ENCODE measurements at places on chromosomes 7 and 10.

- DNase-seq, result no peak
These were observed 2.5 kb upstream of the CFAP58 start for GRCh38 chr10:104351061-104351702.

GRCh38 chr7:94697035-94697974 lies 41.4 kb upstream of the SGCE start:
- DNase-seq, result no peak

GRCh38 chr10:77173615-77174461 lies 463.8 kb downstream of the KCNMA1 start:
- DNase-seq, result peak; percentile 41

GRCh38 chr10:131810036-131810804 lies 90.6 kb upstream of the PPP2R2D start:
- DNase-seq, result no peak

DNA sequence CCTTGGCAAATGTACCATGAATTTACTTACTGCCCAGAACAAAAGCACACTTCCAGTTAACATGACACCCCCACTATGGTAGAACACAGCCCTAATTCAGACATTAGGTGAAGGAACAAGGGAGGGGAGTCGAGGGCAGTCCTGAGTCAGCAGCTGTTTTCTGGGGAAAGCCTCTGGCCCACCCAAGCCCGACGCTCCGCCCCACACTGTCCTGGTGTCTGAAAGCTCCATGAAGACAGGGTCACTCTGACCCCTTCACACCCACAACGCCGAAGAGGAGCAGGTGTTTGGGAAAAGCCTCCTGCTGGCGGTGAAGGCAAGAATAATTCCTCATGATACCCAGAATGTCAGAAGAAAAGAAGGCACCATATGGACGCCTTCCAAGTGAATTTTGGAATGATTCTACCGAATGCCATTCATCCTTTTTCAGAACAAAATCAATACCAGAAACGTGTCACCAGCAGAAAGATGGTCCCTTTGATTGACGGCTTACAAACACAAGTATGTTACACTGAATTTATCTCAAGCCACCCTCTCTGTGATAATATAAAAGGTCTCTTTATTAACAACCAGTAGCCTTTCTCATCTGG lies 172.1 kb downstream of the DIP2C start:
- DNase-seq, result no peak

DNA sequence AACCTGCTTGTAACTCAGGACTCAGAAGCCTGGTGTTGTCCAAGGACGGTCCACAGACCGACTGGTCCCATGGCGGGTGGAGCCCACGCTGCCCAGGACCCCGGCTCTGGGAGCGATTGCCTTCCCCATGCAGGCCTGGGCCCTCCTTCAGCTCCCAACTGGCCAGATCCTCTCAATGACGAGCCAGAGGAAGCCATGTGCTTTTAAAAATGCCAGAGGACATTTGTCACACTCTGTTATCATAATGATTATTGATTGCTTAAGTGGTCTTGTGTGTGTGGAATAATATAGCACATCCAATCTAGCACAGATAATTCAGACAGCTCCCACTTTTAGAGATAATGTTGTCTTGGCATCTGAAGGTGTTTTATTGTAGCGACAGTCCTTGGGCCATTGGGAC lies 22.6 kb upstream of the OGDHL start:
- no peak for DNase-seq

DNA sequence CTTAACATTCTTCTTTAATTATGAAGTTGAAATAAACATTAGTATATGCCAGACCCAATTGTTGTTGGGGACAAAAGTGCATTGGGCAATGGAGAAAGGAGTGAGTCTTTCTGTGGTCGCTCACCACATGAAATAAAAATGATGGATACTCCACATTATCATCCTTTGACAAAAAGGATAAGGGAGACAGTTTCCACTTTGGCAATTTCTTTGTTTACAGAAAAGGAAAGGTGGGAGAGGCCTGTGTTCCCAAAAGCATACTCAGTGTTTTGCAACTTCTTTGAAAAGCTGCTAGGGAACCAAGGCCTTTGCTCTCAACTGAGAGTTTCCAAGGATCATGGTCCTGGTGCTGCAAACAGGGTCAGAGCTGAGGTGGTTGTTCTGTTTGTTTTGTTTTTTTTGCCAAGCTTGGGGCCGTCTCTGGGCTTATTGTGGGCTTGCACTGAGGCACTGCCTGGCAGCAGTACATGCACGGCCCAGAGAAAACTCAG lies 341.9 kb downstream of the TNS3 start:
- DNase-seq, result no peak

DNA sequence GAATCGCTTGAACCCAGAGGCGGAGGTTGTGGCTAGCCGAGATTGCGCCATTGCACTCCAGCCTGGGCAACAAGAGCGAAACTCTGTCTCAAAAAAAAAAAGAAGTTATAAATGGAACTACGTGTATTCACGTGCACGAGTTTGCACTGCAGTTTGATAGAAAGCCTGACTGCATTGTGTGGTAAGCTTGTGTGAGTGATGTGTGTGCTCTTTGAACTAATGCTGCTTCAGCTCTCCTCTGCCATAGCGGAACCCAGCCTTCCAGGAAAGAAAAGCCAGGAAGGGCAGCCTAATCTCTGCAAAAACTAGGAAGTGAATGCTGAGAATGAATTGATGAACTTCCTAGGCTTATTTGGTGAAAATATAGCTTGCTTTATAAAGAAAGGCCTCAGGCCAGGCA lies 15.6 kb upstream of the MKRN1 start:
- DNase-seq, result no peak

GRCh38 chr7:142788303-142789289 lies 17.8 kb downstream of the PRSS2 start:
- DNase-seq, result no peak

DNA sequence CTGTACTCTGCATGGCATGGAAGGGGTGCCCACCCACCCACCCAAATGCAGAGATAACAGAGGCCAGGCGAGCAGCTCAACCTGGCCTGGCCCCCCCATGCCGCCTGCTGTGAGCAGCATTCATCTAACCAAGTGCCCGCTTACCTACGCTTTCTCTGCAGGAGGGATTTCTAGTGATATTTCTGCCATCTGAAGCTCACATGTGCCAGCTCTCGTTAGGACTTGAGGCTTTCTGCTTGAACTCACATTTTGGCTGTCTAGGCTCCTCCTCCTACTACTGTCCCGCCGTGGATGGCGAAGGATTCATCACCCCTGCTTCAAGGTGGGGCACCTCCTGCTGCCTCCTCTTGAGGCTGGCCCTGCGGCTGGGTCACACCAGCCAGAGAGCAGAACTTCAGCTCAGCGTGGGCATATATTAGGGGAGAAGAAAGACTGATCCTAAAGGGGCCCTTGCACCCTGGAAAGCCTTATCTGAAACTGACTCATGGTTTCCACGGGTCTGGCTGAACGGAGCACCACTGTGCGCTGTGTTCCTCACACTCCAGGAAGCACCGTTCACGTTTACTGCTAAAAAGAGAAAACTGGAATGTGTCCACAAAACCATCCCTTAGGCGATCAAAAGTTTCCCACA lies 45.5 kb downstream of the CTBP2 start:
- no peak for DNase-seq

DNA sequence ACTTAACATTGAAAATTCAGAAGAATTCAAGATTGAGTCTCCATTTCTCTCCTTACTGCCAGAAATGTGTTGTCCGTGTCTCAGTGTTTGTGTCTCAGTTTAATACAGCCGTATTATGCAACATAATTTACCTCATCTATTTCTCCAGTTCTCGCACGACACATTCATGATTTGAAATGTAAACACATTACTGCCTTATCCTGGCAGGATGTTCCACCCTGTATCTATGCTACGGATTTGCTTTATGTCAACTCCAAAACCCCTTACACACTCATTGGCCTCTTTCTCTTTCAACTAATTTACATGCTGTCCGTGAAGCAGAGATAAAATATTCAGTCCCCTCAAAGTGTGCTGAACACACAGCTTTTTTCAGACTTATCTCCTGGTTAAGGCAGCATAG lies 653.7 kb upstream of the SEMA3D start:
- no peak for DNase-seq

- DNase-seq, result no peak
These were observed 111.5 kb upstream of the ANLN start for GRCh38 chr7:36278069-36278619.

Measured in stimulated activated CD4-positive, alpha-beta T cell treated with anti-CD3 and anti-CD28 coated beads, Interleukin-12 subunit alpha, Interleukin-12 subunit beta, amount 100 ng/mL, for 24 hours (primary cell).